ENCODE measurements at places on chromosomes 4 and X.

GRCh38 chr4:173990869-173991210 lies 292.6 kb downstream of the FBXO8 start:
- no peak for DNase-seq

DNA sequence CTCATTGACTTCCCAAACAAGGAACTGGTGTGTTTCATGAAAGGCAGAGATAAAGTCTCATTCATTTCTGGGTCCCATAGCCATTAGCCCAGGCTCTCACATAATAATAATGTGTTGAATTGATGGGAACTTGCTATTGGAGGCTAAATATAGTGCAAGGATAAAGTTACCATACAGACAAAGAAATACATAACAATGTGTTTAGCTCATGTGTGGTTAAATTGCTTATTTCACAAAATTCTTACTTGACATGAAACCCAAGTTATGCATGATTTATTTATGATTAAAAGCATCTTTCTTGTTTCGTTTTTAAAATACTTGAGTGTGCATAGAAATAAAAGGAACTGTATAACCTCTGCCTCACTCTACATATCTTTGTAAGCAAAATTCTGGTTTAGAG lies 37.3 kb upstream of the LPAR4 start:
- DNase-seq, result no peak

GRCh38 chrX:107825698-107826237 lies at the start of gene MID2:
TSS of gene MID2 (plus strand) at chrX:107825866. CDS start at chrX:107826427, 561 bp downstream.
- peak; percentile 10 for DNase-seq

DNA sequence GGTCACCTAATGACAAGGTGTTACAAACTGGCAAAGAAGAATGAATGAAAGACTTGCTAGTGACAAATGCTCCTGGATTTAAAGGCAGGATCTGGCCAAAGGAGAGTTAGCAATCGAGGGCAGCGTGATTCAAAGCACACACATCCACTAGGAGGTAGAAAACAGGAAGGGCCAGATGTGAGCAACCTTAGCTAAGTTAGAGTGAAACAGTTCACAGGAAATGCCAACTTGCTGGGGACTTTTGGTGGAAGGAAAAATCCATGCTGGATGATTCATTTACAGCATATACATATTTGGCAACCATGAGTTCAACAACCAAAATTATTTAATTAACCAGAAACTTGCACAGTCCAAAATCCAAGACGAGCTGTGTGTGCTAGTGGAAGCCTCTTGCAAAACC lies 276.9 kb downstream of the PTTG2 start:
- no peak for DNase-seq

- DNase-seq, result no peak
Observed at GRCh38 chr4:105346869-105347268, 127.0 kb downstream of the PPA2 start.

- no peak for DNase-seq
Observed at GRCh38 chr4:83335701-83336100, 1.1 kb upstream of the HPSE start.

GRCh38 chr4:166091912-166092510 lies 219.0 kb downstream of the TLL1 start:
- no peak for DNase-seq

DNA sequence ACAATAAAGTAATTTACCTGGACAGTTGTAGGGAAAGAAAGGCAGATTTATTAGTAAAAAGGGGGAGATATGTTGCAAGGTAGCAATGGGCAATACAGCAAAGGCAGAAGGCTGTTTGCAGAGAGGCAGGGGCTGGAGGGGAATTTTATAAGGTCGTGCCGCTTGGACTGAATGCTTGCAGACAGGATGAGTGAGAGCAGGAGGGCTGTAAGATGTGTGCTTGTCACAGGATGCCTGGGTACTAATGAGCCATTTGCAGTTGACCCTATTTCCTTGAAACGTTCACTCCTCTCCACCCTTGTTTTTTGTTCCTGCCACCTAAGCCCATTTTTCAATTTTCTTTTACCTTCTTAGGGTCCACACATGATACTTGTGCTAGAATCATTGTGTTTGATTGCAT lies 214.7 kb downstream of the TRAM1L1 start:
- DNase-seq, result no peak

DNA sequence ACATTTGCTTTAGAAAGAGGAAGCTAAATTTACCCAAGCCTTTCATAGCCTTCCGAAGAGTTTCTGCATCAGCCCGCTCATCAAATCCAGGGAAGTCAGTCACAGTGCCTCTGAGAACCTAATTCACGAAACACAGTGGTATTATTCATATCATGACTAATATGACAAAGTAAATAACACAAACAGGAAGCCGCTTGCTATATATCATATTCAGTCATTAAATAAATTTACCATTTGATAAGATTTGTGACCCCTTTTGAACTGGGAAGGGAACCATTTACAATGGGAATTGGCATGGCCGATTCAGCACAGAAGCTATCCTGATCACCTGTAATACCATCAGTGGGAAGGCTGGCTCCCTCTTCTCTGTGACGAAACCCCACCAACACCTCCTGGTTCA lies 10.5 kb downstream of the ANXA5 start:
- DNase-seq, result no peak

- DNase-seq, result no peak
Observed at GRCh38 chrX:155179346-155179997, 36.8 kb upstream of the VBP1 start.

DNA sequence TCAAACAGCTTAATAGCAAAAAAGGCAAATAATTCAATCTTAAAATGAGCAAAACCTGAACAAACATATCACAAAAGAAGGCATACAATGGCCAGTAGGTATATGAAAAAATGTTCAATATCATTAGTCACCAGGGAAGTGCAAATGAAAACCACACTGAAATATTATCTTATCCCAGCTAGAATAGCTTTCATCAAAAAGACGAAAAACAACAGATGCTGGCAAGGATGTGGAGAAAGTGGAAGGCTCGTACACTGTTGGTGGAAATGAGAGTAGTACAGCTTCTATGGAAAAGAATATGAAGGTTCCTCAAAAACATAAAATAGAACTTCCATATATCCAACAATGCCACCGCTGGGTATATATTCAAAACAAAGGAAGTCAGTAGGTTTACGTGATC lies 29.3 kb upstream of the ANXA10 start:
- no peak for DNase-seq

DNA sequence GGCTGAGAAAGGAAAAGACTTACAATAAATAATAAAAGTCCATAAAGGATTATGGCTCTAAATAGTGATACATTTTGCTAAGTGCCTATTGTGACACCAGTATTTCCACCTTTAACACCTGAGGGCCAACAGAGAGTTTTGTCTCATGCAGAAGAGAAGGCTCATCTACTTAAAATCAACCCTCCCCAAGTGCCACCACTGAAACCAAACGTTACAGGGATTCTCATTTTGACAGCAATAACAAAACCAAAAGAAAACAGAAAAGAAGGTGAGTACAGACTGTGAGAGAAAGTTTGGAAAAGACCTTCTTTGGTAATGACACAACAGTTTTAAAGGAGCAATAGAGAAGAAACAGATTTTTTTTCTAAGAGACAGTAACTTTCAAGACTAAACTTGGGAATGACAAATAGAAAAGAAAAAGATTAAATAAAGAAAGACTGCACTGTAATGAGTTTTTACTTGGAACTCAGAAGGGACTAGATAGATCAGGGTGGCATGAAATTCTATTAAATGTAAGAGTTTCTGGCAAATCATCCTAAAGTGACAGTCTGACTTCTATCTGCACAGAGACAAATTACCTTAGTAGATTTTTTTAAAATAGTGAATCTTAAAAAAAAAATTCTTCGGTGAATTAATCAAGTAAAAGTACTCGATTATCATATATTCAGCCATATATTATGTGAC lies 109.7 kb downstream of the ZNF827 start:
- no peak for DNase-seq
